Right ventricle myocardium superior (tissue), 1 donor: ENCODE measurements at places on chromosomes 7 and 10.

GRCh38 chr10:48383393-48383792 is 76.9 kb downstream of the MAPK8 start:
- DNase-seq, result no peak

GRCh38 chr7:112970771-112971170 is 115.9 kb downstream of the GPR85 start:
- no peak for DNase-seq

GRCh38 chr10:99521765-99522469 is 10.8 kb upstream of the NKX2-3 start:
- DNase-seq, result no peak

DNA sequence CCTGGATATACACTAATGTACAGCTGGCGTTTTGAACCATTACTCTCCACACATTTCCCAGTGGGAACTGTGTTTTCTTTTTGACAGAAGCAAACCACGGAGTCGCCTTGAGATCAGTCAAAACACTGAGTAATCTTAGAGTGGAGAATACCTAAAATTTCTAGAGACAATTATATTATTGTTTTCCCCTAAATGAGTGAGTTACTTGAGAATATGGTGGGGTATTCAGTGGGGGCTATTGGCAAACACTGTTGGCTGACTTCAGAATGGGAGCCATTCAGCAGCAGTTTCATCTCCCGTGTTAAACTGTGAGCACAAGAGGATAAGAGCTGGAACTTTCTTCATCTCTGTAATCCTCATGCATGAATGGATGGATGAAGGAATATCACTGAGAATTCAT is 6.2 kb downstream of the IL2RA start:
- DNase-seq, result no peak

GRCh38 chr7:2220030-2220429 is 12.7 kb downstream of the MAD1L1 start:
- no peak for DNase-seq

GRCh38 chr10:16673443-16673842 is 143.8 kb downstream of the RSU1 start:
- DNase-seq, result no peak

DNA sequence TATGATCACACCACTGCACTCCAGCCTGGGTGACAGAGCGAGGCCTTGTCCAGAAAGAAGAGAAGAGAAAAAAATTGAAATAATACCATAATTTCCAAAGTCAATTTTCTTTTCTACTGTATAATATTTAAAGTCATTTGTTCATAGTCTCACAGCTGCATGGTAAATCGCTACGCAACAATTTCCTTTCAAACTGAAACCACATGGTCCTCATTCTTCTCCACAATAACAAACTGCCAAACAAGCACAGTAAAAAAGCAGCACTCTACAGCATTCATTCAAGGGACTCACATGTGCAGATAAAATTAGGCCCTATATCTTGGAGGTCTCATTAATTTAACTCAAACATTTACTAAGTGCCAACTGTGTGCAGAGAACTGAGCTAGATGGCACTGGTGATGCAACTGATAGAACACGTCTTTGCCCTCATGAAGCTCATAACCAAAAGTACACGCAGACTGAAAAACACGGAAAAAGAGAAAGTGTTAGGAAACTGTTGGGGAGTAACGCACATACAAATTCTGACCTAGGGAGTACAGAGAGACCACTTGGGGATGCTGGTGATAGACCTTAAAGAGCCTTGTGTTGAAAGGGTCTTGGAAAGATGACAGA is 68.4 kb upstream of the SRRM3 start:
- no peak for DNase-seq

DNA sequence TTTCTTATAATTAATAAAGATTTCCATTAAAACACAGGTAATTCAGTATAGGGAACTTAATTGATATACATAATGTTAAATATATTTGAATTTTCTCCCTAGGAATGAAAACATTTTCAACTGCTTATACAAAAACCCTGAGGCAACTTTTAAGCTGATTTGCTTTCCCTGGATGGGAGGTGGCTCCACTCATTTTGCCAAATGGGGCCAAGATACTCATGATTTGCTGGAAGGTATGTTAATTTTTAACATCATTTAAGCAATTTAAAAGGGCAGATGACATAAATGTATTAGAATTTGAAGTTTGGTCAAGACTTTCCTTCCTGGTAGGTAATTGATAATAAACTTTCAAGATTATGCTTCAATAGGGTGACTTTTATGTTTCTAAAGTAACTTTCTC is 5.8 kb downstream of the OLAH start:
- no peak for DNase-seq

DNA sequence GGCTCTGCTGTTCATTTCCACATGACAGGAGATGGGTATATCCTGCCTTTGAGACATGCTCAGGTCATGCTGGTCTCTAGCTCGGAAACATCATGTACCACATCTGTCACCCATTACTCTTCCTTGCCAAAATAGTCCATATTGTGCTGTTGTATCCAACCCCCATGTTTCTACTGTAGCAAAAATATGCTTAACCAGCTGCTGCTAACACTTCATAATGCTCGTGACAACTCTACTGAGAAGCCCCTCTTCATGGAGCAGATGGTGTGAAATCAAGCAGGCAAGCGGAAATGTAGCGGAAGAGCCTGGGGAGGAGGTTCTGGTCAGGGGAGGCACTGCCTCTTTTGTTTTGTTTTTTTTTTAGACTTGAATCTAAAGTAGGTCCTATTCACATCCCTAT is 82.9 kb downstream of the NPY start:
- no peak for DNase-seq

GRCh38 chr7:69166979-69167516 is 431.2 kb upstream of the AUTS2 start:
- DNase-seq, result no peak

- peak; percentile 83 for DNase-seq
Observed at GRCh38 chr10:124354411-124355382, 64.0 kb downstream of the OAT start.

DNA sequence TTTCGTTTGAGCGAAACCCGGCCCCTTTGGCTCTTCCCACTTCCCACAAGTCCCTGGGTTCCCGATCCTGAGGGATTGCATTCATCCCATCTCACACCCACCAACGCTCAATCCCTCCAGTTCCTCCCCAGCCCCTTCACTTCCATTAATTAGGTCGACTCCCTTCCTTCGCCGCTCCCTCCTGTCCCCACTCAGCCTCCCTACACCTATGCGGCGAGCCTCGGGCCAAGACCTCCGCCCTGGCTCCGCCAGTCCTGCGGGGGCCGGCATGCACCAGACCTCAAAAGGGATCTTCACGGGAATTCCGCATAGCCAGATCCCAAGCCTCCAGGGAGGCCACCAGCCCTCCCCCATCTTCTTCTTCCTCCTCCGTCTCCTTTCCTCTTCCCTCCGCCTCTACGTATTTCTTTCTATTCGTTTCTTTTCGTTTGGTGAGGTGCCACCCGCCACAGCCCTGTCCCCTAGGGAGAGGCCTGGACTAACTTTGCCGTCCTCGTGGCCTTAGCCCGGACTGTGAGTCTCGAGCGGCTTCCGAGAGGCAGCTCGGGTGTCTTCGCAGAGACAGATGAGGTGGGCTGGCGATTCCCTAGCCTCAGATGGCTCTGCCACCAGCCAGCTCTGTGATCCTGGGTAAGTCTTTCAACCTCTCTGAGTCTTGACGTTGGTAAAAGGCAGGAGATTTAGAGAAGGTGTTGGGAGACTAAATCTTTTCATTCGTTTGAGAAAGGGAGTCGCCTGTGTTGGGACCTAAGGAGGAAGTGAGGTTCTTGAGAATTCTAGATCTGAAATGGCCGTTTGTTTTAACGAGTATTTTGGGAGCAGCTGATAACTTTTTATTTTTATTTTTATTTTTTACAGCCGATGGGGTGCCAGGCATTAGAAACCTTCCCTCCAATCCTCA is 8.1 kb upstream of the LBX1 start:
- DNase-seq, result peak; percentile 24

DNA sequence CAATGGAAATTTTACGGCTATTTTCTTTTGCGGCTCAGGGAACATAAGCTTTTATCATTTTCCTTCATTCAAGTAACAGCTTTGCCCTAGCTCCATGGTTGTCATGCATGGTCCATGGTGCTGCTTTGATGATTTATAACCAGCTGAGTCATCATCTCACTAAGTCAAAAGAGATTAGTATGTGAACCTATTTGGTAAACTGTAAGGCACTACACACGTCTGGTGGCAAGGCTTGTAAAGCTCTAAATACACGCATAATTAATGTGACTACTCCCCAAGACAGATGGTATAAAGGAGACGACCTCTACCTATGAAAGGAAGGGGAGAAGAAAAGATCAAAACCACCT is 340.2 kb downstream of the KCNMA1 start:
- DNase-seq, result no peak

DNA sequence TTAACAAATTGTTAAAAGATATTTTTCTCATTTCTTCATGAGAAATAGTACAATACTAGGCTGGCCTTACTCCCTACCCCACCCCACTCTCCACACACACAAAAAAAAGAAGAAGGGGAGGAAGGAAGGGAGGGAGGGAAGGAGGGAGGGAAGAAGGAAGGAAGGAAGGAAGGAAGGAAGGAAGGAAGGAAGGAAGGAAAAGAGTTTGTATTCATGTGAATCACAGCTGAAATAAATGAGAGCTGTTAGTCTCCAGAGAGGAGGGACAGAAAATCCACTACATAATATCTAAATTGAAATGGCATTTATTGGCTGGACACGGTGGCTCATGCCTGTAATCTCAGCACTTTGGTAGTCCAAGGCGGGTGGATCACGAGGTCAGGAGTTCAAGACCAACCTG is 57.8 kb downstream of the SEMA3A start:
- no peak for DNase-seq

DNA sequence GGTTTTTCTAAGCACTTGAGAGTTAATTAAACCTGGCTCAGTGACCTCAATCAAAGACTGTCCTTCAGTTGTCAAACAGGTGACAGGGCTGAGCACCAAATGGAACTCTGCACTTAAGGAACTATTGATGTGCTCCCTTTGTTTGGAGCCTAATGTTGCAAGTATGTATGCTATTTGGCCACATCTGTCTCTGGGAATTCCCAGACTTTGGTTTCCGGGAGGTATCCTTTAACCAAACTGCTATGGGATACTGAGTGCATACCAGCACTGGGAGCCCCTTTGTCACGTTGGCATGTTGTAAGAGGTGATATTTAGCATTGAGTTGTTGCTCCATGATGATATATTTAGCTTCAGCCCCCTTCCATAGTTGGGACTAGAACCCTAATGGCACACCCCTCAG is 25.2 kb downstream of the ASZ1 start:
- no peak for DNase-seq

DNA sequence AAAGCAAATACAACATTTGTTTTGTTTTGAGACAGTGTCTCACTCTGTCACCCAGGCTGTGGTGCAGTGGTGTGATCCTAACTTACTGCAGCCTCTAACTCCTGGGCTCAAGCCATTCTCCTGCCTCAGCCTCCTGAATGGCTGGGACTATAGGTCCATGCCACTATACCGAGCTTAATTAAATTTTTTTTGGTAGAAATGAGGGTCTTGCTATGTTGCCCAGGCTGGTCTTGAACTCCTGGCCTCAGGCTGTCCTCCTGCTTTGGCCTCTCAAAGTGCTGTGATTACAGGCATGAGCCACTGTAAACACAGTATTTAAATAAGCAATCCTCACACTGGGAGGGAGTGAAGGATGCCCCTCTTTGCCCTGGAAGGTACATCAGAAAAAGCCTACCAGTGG is 4.0 kb upstream of the CAMK2G start:
- no peak for DNase-seq

- no peak for DNase-seq
Observed at GRCh38 chr10:72056932-72057751, 31.2 kb downstream of the SPOCK2 start.

DNA sequence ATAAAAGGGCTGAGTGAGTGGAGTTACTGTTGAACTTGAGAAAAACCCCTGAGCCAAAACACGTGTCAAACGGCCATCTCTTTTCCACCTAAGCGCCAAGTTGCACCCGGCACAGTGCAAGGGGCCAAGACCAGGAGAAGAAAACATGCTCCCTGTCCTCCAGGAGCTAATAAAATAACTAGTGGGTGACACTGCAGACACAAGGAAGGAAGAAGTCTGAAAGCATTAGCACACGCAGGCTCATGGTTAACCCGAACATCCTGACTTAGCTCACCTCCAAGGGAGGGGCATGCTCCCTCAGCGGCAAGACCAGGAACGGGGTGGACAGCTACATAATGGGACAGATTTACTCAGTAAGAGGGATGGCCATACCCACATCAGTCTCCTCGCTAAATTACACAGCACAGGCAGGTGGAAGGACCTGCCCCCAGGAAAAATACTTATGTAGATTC is 65.0 kb downstream of the PIP4K2A start:
- no peak for DNase-seq

DNA sequence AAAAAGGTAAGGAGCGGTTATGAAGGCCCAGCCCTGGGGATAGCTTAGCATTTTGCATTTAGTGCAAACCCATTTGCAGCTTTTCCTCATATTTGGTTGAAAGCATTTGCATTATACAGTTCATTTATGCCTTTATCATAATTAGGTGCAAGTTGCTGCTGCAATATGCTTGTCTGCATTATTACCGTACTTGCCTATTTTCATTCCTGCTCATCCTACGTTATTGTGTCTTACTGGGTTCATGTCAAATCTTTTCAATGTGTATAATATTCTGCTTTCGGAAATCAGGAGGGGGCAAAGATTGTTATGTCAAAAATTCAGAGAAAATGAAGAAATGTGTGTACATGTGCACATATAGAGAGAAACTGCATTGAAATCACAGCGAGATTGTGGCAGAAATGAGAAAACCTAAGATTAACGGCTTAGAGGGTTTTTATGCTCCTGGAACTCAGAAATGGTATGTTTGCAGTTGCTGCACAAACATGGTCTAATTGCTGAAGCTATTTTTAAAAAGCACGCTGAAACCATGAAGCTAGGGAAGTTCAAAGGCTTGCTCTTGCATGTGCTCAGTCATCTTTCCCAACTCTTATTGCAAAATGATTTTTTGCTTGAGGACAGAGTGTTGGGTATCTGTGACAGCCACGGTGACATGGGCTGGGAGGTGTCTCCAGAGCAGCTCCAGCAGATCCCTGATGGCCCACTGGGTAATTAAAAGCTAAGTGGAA is 613.2 kb downstream of the SDK1 start:
- DNase-seq, result no peak

- DNase-seq, result no peak
Observed at GRCh38 chr7:142885311-142886230, at the start of gene TRPV6. TRPV6 (minus strand) TSS chr7:142885745.

GRCh38 chr7:2405601-2406345 is 2.4 kb downstream of the CHST12 start:
- no peak for DNase-seq

DNA sequence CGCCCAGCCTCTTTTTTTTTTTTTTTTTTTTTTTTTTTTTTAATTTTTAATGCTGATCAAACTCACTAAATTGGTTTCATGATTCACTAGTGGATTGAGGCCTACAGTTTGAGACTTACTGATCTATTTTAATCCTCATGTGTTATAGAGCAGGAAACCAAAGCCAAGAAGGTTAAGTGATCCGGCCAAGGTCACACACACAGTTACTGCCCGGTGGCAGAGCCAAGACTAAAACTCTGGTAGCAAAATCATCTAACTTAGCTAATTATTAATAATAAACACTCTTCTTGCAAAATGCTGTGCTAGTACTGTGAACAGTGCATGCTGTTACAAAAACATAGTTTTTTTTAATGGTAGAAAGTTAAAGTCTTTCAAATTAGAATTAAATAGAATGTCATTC is 188.3 kb upstream of the NFE2L3 start:
- no peak for DNase-seq

GRCh38 chr10:22683140-22683389 is 31.3 kb downstream of the PIP4K2A start:
- DNase-seq, result no peak
